CD4-positive, alpha-beta T cell treated with Interleukin-6 for 4 hours (primary cell): ENCODE measurements at places on chromosomes 7 and 10.

DNA sequence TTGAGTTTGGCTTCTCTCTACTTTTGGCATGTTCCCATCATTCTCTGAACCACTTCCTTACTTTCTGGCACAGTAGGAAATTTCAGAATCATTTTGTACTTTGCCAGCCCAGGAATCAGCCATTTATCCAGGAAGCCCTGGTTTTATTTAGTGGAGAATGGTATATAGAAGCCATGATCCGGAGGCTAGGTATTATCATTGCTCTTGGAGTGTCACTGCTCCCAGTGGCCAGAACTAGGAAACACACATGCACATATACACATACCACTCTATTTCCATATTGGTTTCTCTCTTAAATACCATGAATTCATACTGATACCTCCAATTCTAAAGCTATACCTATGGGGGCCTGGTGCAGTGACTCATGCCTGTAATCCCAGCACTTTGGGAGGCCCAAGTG is 36.3 kb downstream of the SUFU start:
- no peak for DNase-seq

GRCh38 chr10:47261121-47261520 is 38.9 kb upstream of the GDF10 start:
- DNase-seq: peak; percentile 72

- DNase-seq: no peak
These were observed 210.7 kb upstream of the GNAI1 start for GRCh38 chr7:79923953-79924352.

- DNase-seq: peak; percentile 93
These were observed at the start of gene KDM7A for GRCh38 chr7:140176811-140177702. Gene KDM7A, minus strand, starts transcription at chr7:140176983. Its CDS starts 46 bp downstream, at chr7:140176937.

DNA sequence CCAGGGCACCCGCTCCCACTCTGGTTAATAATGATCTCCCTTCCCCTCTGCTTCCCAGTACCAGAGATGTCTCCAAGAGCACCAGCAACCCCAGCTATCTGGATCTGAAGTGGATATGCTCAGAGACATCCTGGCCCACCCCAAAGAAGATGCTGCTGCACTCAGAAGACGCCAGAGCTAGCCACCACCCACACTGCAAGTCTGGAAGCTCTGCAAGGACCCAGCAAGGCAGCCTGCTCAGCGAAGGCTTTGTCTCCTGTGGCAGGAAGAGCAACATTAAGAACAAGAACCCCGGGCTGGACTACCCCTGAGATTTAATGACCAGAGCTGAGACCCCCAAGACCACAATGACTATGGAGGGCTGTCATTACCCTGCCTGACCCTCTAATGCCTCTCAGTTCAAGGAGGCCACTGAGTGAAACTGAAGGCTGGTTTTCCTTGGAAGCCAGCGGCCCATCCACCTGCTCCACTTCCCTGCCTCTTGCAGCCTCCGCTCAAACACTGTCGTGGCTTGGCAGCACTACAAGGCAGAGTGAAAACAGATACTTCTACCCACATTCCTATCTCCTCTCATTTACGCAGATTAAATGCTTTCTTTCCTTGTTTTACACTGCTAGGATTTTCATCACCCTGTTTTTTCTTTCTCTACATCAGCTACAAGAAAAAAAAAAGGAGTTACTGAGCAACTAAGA is 202.2 kb downstream of the SNX10 start:
- DNase-seq: no peak

GRCh38 chr7:7693881-7694280 is 24.5 kb downstream of the RPA3 start:
- no peak for DNase-seq

DNA sequence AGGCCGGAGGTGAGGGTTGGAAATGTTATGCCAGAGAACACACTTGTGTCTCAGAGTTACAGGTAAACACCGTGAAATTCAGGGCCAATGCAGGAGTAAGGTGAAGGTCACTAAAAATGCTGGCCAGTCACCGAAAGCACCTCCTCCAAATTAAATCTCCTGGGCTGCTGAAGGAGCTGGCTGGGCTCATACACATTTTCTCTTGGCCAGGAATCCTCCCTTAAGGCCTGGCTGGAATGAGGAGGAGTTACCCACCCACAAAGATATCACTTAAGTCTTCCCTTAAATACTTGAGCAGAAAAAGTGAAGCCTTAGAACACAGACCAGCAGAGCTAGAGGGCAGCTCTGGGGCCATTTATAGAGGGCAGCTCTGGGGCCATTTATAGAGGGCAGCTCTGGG is 46.3 kb downstream of the HTRA1 start:
- DNase-seq: no peak

DNA sequence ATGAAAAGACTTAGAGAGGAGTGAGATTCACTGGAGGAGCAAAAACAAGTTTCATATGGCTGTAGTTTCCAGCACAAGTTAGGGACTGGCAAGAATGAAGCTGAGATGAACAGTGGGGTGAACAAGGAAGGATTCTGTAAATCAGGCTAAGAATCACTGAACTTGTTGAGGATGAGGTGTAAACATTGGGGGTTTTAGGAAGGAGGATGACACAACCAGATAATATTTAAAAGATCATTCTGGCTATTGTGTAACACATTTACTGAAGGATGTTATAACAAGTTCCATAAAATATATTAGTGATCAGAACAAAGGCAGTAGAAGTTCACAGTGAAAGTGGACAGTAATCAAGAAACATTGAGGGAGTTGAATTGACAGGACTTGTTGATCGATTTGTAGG is 68.9 kb downstream of the CD36 start:
- no peak for DNase-seq

- no peak for DNase-seq
These were observed 57.0 kb downstream of the MTURN start for GRCh38 chr7:30191809-30192208.

DNA sequence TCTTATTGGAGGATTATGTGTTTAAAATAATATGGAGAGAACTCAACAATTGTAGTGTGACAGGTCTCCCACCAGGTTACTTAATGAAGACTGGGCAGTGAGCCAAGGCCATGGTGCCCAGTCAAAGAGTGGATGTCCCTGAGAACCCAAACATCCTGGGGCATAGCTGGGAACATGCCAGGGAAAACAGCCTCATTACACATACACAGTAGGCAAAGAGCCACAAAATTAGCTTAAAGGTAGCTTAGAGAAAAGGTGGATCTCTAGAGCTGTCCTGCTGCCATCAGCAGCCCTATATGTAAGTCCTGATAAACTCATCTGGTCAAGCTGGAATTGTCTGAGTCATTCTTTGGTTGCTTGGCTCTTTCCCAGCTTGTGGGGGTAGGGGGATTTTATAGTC is 287.8 kb downstream of the PHF14 start:
- no peak for DNase-seq

GRCh38 chr7:135508883-135509588 is 866 bp downstream of the CNOT4 start:
- DNase-seq: peak; percentile 25

DNA sequence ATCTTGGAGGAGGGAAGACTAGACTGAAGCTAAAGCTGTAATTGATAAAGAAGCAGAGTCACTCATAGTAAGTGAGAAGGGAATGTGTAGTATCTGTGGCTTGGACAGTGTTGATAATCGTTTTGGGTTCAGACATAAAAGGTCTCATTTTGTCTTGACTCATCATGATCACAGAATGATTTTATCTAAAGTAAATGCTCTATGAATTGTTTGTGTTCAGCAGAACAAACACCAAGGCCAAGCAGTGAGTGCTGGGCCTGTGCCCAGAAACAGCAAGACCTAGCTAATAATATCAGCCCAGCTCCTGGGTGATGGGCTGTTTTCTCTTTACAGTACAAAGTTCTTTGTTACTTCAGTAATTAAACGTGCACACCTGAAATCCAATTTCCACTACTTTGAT is 26.7 kb upstream of the CD36 start:
- no peak for DNase-seq

- no peak for DNase-seq
These were observed 32.8 kb downstream of the INPP5F start for GRCh38 chr10:119758448-119759195.

- DNase-seq: no peak
These were observed 2.7 kb upstream of the HERPUD2 start for GRCh38 chr7:35697414-35698175.

- no peak for DNase-seq
These were observed 230.3 kb downstream of the ARHGAP12 start for GRCh38 chr10:31698181-31698830.

GRCh38 chr7:110283056-110283455 is 807.9 kb upstream of the LRRN3 start:
- DNase-seq: no peak

GRCh38 chr7:77415476-77415822 is 700 bp downstream of the GSAP start:
- peak; percentile 35 for DNase-seq

GRCh38 chr7:48964074-48964473 is 39.7 kb downstream of the CDC14C start:
- DNase-seq: no peak

DNA sequence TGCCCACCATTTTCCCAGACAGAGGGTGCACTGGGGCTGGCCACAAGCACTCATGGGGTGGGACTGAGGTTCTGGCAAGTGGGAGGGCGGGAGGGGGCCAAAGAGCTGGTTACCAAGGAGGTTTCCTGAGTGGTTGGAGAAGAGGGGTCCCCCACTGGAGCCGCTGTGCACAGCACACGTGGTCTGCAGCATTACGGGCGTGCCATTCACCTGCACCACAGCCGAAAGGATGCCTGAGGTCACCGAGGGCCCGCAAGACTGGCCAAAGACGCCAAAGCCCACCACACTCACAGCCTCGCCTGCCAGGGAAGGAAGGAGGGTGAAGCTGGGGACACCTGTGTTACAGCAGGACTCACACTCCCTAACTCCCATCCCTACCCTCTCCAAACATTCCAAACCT is 3.9 kb downstream of the TYSND1 start:
- no peak for DNase-seq

DNA sequence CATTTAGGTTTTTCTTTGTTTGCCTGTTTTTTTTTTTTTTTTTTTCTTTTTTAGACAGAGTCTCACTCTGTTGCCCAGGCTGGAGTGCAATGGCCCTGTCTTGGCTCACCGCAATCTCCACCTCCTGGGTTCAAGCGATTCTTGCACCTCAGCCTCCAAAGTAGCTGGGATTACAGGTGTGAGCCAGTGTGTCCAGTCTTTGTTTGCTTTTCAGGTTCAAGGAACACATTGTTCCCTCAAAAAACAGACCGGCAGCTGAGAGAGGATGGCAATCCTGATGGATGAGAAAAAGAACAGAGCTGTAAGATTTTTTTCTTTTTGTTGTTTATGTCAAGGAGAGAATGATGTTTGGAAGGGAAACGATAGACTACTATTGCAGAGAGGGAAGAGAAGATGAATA is 23.3 kb upstream of the RHOBTB1 start:
- no peak for DNase-seq

DNA sequence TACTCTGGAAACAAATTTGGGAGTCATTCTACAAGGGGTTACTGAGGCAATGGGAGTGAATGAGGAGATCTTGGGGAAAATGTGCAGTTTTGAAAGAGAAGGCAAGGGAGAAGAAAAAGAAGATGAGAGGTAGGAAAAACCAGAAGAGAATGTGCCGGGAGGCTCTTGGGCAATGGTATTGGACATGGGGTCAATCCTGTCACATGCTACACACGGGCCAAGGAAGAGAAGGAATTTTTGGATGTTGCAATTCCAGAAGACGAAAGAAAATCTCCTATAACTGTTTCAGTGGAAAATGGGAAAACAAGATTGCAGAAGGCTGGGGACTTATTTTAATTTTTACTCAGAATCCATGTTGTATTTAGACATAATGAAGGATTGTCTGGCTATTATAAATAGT is 615.0 kb downstream of the PHTF2 start:
- no peak for DNase-seq

- no peak for DNase-seq
These were observed 16.4 kb downstream of the SRI start for GRCh38 chr7:88203401-88203800.

- no peak for DNase-seq
These were observed 148.5 kb downstream of the KIAA1217 start for GRCh38 chr10:24357344-24358004.

GRCh38 chr7:81301815-81302214 is 383.0 kb upstream of the SEMA3C start:
- no peak for DNase-seq

DNA sequence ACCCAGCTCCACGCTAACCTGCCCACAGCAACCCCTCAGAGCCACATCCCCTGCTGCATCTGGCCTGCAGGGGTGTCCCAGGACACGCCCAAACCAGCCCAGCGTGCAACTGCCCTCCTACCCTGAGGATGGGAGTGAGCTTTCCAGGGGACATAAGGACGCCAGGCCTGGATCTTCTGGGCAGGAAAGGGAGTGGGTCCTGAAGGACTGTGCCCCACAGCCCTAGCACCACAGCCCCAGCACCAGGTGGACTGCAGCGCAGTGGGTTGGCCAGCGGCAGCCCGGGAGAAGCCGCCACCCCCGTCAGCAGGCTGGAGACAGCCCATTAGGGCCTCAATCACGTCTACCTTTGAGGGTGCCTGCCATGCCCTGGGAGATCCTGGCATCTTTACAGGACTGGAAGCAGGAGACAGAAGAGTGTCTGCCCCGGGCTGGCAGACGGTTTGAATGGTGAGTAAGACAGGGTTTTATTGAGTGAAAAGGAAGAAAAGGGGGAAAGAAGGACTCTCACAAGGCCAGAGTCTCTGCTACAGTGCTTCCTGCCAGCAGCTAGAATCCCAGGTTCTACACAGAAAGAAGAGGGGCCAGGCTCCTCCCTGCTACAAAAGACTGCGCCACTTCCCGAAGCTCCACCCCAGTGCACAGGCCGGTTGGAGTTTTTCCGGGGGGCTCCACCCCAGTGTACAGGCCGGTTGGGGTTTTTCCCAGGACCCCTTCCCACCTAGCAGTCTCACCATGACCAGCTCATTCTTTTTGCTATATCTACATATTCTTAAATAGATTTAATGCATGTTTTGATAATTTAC is 69.8 kb upstream of the KCTD7 start:
- no peak for DNase-seq

DNA sequence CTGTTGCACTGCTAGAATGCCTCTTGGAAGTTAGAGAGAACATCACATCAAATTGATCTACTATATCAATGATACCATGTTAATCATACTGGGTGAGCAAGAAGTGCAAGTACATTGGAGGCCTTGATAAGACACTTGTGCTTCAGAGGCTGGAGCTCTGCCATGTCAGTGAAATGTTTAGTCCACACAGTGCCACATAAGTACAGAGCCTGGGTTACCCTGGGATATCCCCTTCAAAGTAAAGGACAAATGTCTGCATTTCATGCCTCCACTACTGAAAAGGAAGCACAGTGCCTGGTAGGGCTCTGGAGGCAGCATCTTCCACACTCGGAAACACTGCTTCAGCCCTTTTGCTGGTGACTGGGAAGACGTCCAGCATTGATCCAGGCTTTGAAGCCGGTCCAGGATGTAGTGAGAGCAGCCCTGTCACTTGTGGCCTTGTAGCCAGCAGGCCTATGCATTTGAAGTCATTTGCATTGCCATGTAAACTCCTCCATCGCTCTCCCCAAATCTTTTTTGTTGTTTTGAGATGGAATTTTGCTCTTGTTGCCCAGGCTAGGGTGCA is 15.7 kb upstream of the STN1 start:
- DNase-seq: no peak
